Cortex of kidney (tissue), 1 donor: ENCODE measurements at places on chromosomes 4 and X.

DNA sequence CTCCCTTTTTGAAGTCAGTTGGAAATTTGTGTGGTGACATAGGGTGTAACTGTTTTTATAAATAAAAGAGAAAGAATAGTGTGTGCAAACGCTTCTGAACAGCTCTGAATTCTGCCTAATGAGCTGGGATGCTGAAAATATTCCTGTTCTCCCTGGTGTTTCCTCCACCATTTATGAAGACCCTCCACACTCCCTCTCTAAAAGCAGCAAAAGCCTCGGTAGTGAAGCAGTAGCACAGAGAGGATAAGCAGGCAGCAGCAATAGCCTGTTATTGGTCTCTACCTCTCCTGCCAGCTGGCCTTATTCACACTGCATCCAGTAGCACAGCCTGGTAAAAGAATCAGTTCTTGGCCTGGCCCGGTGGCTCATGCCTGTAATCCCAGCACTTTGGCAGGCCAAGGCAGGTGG lies 406.1 kb downstream of the IQCM start:
- no peak for DNase-seq

GRCh38 chr4:145694929-145695328 lies 15.0 kb downstream of the C4orf51 start:
- DNase-seq = no peak

DNA sequence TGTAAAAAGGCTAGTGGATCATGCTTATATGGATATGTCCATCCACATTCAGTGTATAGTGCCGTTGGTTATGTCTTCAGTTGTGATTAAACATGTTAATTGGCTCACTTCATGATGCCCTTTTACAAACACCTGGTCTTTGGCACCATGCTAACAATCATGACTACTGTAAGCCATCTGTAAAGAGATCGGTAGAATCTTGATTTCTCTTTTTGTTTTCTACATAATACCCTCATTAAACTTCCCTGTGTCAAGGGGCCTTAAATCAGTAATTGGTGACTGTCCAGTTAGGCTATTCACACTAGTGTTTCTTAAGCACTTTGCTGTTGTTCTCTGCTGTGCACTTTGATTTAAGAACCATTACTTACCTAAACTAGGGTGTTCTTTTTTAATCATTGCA lies 475.2 kb downstream of the RPA4 start:
- DNase-seq = no peak

DNA sequence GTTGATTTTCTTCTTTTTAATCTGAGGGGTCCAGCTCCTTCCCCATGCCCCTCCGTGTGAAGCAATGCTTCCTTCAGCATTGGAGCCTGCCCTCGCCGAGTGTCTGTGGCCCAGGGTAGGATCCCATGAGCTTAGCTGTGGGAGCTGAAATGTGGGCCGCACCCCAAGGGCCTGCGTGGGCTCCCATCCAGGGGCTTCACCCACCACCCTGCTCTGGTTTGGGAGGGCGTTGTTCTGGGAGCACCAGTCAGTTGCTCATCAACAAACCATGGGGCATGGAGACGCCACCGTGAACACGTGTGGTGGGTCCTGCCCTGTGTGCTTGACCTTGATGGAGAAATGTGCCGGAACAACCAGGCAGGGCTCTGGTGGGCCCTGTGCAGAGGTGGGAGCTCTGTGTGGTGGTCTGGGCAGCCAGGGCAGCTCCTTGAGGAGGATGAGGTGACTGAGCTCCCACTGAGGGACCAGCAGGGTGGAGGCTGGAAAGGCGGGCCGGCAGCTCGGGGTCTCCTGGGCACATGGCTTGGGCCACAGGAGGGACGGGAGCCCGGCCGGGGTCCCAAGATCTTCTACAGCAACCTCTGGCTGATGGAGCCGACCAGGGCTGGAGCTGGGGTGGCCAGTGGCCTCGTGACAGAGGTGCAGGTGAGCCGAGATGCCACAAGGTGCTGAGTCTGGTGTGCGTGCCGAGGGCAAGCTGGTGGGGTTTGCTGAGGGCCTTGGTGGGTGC lies 39.6 kb upstream of the NKX1-1 start:
- no peak for DNase-seq

DNA sequence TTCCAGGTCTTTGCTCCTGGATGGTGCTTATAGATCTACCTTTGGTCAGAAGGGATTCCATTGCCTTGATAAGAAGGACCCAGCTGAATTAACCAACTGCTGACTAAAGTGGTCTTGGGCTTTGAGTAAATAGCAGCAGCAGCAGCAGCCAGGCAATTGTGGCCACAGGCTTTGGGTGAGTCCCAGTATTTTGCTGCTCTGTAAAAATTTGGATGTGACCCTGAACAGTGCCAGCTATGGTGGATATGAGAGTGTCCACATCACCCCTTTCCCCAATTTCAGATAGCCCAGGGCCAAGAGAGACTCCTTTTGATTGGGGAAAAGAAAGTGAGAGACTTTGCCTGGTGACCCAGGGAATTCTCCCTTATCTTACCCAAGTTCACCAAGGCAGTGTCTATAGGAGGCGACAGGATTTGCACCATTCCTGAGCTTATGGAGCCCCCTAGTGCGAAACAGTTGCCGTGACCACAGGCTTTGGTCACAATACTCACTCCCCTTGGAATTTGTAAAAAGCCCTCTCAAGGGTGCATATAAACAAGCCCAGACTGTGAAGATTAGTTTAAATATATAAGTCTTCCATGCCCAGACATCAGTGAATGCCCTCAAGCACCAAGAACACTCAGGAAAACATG lies 518.0 kb downstream of the TMA16 start:
- DNase-seq = no peak

- no peak for DNase-seq
These were observed 27.3 kb upstream of the JADE1 start for GRCh38 chr4:128782076-128782715.

GRCh38 chrX:16310326-16310725 lies 143.0 kb downstream of the MAGEB17 start:
- DNase-seq = no peak

- no peak for DNase-seq
These were observed 35.7 kb downstream of the DDX53 start for GRCh38 chrX:23035493-23035892.

DNA sequence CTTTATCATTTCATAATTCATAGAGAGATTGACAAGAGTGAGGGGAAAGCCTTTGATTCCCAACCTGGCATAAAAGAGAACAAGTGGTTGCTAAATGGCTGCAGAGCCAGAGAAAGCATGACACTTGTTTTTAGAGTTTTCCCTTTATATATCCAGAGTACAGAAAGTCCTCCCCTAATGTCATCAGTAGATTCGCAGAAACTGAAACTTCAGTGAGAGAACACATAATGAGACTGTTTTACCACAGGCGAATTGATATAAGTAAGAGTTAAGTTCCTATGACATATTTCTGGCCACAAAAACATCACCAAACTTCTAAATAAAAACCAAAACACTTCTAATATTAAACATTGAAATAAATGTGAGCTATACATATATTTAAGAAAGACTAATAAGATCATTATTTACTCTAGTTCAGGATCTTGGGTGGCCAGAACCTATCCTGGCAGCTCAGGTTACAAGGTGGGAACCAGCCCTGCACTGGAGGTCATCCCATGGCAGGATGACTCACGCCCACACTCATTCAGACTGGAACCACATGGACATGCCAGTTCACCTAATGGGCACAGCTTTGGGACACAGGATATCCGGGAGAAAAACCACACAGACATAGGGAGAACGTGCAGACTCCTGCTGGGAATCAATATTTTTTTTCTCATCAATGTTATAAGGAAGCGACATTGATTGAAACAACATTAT lies 35.5 kb downstream of the NWD2 start:
- DNase-seq = no peak

DNA sequence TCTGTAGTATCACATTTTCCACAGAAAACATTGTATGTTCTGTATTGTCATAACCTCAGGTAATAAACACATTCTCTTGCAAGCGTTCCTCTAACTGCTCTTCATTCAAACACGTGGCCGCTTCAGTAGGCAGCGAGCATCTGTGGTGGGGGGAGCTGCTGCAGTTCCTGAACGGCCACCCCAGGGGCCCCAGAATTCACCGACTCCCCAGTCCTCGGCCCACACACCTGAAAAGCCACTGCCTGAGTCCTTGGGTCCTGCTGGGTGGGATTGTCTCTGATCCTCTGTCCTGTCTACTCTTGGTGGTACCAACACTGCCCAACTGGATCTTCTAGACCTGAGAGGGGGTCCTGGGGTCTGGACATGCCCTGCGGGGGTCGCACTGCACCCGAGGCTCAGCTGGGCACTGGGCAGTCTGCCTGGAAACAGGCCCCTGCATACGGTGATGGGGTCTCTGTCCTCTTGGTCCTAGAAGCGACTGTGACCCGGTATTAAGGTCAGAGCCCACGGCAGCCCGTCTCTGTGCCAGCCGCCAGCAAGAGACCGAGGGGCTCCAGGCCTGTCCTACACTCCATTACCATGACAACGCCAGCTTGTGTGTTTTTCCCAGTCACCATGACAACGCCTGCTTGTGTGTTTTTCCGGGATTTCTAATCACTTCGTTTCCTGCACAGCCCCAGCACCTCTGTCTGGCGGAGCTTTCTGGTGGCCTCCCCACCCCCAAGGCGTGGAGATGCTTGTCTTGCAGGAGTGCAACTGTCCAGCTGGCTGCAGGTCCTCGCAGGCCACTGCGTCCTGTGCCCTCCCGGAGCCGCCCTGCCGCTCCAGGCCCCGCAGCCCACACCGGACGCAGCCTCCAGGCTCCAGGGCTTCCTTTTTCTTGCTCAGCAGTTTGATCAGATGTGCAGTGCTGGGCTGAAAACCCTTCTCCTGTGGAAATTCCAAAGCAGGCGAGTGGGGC lies 16.0 kb downstream of the CTBP1 start:
- DNase-seq = no peak

GRCh38 chr4:1598206-1599025 lies 85.7 kb downstream of the FAM53A start:
- DNase-seq = no peak

DNA sequence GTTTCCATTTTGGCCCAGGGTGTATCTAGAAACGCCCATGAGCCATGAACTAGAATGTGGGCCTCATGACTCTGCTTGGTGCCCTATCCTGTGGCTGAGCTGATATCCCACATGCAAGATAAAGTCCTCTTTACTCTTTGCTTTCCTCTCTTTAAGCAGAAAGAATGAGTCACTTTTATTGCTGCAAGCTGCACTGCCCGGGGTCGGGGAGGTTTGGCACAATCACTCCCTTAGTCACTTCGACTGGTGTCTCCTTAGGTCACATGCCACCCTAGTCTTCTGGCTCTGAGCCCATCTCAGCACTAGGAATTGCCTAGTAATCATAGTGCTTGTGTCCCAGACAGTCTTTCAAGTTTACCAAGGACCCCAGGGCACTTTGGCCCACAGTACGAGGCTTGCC lies 75.1 kb upstream of the CXorf66 start:
- DNase-seq = no peak

- no peak for DNase-seq
These were observed 8.3 kb downstream of the LIN54 start for GRCh38 chr4:83002329-83002728.

GRCh38 chr4:177555007-177555574 lies 112.9 kb upstream of the AGA start:
- DNase-seq = no peak

DNA sequence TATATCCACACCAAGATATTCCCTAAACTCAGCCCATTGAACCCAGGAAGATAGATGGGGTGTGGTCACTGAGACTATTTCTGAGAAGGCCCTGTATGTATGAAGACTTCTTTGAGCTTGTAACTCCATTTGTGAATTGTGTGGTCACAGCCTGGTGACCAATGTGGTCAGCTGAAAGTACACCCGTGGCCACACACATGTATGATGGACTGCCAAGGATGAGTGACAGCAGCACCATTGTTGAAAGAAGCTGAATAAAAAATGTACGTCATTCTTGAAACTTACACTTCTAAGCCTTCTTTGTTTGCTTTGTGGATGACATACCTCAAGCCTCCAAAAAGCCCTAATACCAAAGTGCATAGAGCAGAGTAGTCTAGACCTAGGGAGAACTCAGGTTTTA lies 581.4 kb downstream of the RAB28 start:
- no peak for DNase-seq

- no peak for DNase-seq
These were observed 637.8 kb upstream of the GRIA3 start for GRCh38 chrX:122546269-122546668.

- no peak for DNase-seq
These were observed 932.3 kb upstream of the EPHA5 start for GRCh38 chr4:66602622-66603021.

DNA sequence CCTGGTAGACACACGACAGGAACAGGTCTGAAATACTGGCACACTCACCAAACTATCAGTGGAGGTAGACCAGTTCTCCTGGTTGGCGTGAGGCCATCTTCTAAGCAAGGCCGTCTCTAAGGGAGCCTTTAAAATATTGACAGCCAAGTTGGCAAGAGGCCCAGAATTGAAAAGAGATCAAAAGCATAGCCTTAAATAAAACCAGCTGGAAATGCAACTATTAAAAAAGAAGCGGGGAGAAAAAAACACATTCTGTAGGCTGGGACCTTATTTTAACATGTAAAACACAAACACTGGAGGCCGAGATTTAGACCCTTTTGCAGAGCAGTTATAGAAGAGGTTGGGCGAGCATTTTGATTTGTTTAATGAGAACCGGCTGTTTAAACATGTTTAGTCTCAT lies 233.0 kb upstream of the CLNK start:
- DNase-seq = no peak

DNA sequence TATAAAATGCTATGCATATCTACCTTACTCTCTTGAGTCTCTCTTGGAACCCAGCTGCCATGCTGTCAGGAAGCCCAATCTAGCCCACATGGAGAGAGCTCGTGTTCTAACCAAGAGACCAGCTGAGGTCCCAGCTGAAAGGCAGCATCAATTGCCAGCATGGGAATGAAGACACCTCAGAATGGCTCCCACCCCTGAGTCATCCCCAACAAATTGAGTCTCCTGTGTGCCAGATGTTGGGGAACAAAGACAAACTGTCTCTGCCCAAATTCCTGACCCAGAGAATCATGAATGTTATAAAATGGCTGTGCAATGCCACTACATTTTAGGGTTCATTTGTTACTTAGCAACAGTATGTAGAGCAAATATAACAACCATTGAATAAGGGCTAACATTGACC lies 105.2 kb upstream of the STX18 start:
- DNase-seq = no peak

DNA sequence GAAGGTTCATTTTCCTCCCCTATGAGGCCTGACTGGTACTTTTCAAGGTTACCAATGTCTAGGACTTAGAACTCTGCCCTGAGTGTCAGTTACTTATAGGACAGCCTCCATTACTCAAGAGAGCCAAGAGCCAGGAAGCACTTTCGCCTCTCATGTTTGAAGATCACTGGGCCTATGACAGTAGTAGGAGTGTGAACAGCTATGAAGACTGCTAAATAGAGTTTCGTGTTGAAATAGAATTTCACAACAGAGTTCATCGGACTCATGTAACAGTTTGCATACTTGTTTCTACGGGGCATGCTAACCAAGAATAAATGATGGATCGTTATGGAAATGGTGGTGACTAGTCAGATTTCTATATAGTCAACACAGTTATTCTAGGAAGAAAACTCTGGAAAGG lies 97.8 kb upstream of the GPC4 start:
- no peak for DNase-seq

DNA sequence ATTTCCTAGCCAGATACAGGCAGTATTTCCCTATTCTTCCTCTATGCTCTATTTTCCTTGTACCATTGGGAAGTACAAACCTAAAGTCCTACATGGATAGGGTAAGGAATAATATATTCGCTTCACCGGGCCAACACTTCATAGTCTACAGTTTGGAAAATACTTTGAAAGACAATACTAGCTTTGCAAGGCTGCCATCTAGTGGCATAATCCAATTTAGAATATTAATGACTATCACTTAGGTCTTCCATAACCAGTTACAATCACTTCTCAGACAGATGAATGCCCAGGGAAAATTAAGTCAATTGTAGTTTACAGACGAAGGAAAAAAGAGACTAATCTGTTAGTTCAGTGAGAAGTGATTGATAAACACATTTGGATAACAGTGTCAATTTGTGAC lies 141.0 kb upstream of the FAM47C start:
- DNase-seq = no peak
